ENCODE measurements at places on chromosomes 11 and 22.

DNA sequence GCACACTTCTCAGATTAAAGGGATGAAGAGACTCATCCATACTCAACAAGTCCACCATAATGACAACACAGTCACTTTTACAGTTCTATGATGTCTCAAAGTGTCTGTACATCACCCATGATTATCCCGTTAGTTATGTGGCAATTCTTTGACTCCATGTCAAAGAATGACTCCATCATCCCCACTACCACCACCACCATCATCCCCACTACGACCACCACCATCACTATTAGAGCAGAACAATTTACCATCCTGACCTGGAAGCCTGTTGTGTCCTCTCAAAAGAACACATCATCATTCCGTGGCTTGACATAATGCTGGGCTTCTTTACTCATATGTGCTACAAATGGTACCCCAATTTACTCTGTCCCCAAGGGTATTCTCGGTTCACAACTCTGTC lies 13.7 kb downstream of the PRR5L start:
- DNase-seq: no peak

DNA sequence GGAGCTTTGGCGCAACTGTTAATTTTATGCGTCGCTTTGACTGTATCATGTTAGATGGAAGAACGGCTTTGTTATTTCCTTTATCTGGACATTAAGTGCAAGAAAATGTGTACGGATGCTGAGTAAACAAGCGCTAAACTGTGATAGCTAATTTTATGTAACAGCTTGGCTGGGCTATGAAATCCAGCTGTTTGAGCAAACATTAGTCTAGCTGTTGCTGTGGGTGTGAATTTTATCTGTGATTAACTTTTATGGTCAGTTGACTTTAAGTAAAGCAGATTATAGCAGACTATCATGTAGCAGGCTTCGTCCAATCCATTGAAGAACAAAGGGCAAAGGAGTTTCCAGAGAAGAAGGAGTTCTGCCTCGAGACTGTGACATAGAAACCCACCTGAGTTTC lies 14.0 kb downstream of the OR8A1 start:
- no peak for DNase-seq

DNA sequence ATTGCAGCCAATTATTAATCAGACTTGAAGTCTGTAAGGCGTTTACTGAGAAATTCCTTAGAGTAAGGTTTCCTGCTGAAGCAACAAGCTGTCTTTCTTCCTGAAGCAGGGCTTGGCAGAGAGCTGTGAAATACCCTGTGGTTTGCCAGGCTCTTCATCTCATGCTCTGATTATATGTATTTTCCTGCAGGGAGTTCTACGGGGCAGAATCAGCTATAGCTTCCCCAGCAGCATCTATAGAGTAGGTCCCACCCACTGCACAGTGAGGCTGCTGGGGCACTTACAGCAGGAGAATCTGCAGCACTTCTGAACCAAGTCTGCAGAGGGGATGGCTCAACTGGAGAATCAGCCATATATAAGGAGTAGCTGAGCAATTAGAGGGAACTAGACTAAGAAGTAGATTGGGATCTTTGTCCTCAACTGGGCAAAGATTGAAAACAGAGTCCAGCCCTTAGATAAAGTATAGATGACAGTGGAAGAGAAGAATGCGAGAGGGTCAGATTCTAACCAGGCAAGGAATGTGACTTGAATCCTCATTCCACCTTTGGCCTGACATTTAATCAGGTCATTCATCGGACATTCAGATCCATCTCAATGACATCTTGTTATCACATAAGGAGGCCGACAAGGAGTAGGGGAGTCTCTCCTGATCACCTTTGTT lies 37.6 kb downstream of the CNTF start:
- no peak for DNase-seq

DNA sequence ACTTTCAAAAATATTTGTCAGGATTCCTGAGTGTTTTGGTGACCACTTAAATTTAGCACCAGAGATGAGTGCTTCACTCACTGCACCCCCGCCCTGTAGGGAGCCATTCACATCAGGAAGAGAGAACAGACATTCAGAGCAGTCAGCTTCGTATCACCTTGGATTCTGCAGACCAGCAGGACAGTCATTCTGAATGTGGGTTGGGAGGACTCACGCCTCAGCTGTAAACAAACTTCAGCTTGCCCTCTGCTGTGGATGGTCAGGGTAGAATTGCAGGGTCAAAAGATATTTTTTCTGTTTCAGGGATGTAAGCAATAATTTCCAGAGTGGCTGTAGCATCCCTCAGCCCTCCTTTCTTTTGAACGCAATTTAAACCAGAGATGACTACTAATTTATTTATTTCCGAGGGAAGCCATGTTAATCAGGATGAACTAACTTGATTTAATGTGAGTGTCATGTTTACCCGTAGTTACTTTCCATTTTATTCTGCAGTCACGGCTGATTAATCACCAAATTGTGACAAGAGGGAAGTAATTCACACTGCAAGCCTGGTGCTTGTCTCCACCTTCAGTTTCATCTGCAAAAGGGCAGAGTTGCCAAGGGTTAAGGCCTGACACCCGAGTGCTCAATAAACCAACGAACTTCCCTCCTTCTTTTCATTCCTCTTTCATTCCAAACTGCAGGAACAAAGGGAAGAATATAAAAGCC lies 174.2 kb upstream of the DDI1 start:
- DNase-seq: no peak

- no peak for DNase-seq
Measured at GRCh38 chr11:68855205-68855981, 13.7 kb upstream of the CPT1A start.

- peak; percentile 37 for DNase-seq
Measured at GRCh38 chr22:19565382-19566278, 41.4 kb upstream of the CLDN5 start.

DNA sequence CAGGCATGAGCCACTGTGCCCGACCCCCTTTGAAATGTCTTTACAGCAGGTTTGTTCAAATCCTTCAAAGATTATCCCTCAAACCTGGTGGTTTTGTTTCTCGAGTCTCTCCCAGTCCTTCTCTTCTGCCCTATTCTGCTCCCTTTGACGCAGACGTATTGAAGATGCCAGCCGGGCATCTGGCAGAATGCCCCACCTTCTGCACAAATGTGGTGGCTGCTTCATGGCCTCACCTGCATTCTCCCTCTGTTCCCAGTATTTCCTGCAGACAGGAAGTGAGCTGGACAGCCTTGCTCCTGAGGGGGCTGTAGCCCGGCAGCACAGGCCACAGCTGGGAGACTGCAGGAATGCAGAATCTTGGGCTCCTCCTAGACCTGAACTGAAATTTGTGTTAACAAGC lies 4.8 kb upstream of the NAP1L4 start:
- DNase-seq: peak; percentile 49

- DNase-seq: no peak
Measured at GRCh38 chr11:77019976-77020595, 14.1 kb upstream of the B3GNT6 start.

DNA sequence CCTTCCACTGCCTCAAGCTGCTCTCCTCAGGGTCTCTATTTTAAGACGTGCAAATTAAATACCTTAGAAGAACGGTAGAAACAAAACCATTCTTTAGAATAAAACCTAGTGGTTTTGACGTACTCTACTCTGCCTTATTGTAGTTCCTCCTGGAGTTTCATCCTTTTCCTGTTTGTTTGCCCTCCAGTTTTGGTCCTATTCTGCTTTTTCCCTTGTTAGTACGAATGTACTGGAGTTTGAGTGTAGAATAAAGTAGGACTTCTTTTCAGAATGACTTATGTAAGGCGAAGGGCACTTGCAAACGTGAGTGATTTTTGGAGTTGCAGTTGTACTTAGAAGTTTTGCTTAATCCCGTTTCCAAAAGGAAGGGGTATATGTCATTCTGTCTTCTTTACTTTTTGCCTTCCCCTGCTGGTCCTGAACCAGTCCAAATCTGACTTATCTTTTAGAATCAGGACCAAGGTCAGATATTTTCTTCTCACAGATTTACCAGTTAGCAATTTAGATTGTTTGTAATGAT lies 1.4 kb downstream of the SIK2 start:
- DNase-seq: no peak

GRCh38 chr22:39554151-39554550 lies 16.4 kb upstream of the CACNA1I start:
- no peak for DNase-seq

GRCh38 chr22:36086170-36086490 lies 57.5 kb upstream of the RBFOX2 start:
- no peak for DNase-seq
